Activated CD4-positive, CD25-positive, alpha-beta regulatory T cell treated with anti-CD3 and anti-CD28 coated beads, Interleukin-2, amount 50 U/mL, for 72 hours (primary cell): ENCODE measurements at places on chromosomes 4 and X.

GRCh38 chr4:30427932-30428331, 292.2 kb upstream of the PCDH7 start:
- DNase-seq: no peak

GRCh38 chrX:71637848-71638247, 19.5 kb upstream of the CXCR3 start:
- no peak for DNase-seq

GRCh38 chr4:42310358-42310757, 86.9 kb upstream of the SHISA3 start:
- DNase-seq: no peak

DNA sequence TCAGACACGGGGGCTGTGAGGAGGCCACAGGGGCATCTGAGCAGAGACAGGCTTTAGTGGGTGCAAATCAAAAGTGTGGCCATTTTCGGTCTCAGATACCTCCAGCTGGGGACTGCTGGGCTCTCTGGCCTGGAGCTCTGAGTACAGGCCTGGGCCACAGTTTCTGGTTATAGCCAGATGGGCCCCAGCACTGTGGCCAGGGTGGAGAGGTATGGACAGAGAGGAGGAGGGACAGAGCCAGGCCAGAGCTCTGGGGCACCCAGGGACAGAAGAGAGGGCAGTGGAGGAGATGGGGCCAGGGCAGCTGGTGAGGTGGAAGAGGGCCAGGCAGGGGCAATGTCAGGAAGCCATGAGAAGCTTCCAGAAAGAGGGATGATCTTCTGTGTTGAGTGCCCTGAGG, 20.1 kb downstream of the CCNQ start:
- no peak for DNase-seq

GRCh38 chrX:100720301-100720700, 11.6 kb downstream of the SYTL4 start:
- no peak for DNase-seq

GRCh38 chrX:141989134-141989533, 85.4 kb downstream of the MAGEC1 start:
- DNase-seq: no peak

- DNase-seq: no peak
Observed at GRCh38 chrX:124216396-124217115, 115.9 kb upstream of the TEX13D start.

- DNase-seq: no peak
Observed at GRCh38 chr4:117983541-117984365, 50.5 kb upstream of the NDST3 start.

DNA sequence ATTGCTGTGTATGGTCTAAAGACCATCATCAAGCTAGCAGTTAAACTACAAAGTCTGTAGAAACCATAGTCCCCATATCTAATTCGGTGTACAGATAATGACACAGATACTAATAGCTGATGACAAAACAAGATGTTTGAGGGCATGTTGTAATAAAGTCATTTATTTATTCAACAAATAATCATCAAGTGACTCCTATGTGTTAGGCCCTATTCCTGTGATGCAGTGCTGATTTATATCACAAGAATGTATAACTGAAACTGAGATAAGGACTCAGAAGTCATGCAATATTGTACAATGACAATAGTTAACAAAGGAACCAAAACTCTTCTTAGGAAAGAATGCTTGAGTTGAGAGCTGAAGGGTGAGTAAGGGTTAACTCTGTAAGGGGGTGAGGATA, 315.0 kb upstream of the NR3C2 start:
- DNase-seq: no peak

- DNase-seq: no peak
Observed at GRCh38 chr4:7103607-7104365, 35.9 kb upstream of the GRPEL1 start.

DNA sequence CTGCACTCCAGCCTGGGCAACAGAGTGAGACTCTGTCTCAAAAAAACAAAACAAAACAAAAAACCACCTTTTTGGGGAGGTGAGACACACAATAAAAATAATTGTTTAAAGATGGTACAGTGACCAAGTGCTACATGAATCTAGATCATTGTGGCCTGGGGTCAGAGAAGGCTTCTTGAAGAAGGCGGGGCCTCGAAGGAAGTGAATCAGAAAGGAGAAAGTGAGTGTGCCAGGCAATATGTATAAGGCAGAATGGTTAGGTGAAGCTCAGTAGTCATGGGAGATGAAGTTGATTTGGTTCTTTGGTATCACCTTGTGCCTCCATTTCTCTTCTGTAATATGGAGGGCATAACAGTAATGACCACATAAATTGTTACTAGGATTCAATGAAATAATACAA, 58.9 kb downstream of the DOCK11 start:
- no peak for DNase-seq

GRCh38 chr4:76641351-76641750, 206.3 kb downstream of the SHROOM3 start:
- no peak for DNase-seq

GRCh38 chr4:133096972-133097371, 52.1 kb upstream of the PCDH10 start:
- DNase-seq: no peak

- peak; percentile 53 for DNase-seq
Observed at GRCh38 chr4:98260047-98260578, 1.1 kb upstream of the RAP1GDS1 start.

DNA sequence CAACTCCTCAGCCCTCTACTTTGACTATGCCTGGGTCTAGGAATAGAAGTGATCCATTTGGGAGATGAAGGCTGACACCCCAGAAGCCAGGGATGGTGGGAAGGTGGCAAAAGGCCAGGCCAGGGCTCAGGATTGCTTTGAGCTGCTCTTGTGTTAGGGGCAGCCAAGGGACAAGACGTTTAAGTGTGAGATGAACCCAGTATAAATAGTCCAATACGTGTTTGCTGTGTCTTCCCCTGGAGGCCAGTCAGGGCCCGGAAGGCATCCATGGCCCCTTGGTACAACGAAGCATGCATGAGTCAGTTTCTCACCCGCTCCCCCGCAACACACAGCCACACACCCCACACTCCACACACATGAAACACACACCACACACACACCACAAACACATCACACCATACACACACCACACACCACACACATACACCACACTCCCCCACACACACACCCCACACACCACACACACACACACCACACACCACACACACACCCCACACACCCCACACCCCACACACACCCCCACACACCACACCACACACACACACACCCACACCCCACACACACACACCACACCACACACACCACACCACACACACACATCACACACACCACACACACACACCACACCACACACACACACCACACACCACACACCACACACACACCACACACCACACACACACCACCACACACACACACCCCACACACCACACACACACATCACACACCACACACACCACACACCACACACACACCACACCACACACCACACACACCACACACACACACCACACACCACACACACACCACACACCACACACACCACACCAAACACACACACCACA, 5.1 kb downstream of the STARD8 start:
- DNase-seq: no peak

GRCh38 chrX:110159865-110160264, 157.0 kb downstream of the TMEM164 start:
- no peak for DNase-seq

DNA sequence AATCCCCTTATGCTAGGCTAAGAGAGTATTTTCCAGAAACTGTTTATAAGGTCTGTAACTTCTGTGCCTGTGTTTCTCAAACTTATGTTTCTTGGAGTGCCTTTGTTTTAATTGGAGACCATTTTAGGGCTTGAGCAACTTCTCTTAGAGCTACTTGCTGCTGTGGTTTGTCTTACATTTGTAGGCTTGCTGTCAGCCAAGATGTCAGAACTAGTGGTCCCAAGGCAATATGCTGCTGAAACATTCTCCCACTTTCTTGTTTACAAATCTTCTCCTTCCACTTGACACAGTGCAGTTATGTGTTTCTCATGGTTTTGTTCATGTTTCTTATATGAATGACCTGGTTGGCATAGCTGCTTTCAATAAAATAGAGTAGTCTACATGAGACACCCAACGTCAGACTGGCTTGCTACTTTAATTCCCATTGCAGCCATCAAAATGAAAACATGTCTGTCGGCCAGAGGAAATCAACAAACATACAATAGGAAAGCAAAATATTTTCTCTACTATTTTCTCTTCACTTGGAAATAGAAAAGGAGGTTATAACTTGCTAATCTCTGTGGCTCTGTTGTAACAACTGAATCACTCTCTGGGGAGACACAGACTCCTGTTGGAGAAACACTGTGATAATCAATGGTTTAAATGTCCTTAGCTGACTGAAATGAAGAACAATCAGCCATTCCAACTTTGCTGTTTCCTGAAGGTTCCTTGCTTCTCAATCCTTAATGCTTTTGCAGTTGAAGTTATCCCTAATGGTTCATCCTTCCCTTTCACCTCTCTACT, 426.4 kb downstream of the PDGFC start:
- DNase-seq: no peak

DNA sequence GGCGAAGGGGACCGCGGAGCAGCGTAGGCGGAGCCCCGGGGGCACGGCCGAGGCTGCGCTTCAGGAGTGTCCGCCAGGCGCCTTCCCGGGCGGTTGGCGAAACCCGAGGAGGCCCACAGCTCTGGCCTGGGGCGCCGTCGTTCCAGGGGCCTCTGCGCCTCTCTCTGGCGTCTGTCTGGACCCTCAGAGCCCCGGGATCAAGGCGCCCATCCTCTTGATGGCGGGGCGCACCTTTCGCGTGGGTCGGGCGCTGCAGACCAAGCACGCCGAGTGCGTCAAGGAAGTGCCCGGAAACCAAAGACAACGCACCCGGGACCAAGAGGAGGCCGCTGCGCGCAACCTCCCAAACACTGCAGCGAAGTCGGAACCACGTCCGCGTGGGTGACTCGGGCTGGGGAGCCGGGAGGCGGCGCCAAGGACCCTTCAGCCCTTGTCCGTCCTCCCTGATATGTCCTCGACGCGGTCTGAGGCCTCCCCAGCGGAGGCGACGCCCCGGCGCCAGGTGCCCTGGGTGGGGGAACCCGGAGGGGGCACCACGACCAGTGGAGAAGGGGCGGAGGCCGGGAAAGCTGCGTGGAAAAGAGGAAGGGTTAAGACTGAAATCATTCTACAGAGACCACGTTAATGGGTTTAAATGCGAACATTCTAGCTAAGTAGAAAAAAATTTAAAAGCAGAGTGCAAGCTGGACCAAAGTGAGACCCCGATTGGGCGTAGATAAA, 9.9 kb downstream of the HMX1 start:
- DNase-seq: no peak

- no peak for DNase-seq
Observed at GRCh38 chr4:88967883-88968331, 89.1 kb downstream of the FAM13A start.

DNA sequence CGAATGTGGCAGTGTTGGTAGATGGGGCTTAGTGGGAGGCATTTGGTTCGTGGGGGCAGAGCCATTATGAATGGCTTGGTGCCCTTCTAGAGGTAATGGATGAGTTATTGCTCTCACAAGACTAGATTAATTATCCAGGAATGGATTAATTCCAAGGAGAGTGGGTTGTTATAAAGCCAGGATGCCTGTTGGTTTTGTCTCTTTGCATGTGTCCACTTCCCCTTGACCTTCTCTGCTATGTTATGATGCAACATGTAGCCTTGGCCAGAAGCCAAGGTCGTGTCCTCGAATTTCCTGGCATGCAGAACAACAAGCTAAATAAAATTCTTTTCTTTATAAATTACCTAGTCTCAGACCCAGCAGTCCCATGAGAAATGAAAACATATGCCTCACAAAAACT, 111.2 kb upstream of the PLS3 start:
- DNase-seq: no peak

DNA sequence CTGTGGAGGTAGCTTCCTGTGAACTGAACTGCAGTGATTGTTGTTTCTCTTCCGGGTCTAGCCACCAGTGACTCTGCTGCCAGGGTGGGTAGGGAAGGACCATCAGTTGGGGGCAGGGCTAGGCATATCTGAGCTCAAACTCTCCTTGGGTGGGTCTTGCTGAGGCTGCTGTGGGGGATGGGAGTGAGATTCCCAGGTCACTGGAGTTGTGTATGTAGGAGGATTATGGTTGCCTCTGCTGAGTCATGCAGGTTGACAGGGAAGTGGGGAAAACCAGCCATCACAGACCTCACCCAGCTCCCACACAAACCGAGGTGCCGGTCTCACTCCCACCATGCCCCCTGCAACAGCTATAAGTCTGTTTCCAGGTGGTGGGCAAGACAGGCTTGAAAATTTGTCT, 1937.8 kb downstream of the PCDH7 start:
- DNase-seq: no peak

DNA sequence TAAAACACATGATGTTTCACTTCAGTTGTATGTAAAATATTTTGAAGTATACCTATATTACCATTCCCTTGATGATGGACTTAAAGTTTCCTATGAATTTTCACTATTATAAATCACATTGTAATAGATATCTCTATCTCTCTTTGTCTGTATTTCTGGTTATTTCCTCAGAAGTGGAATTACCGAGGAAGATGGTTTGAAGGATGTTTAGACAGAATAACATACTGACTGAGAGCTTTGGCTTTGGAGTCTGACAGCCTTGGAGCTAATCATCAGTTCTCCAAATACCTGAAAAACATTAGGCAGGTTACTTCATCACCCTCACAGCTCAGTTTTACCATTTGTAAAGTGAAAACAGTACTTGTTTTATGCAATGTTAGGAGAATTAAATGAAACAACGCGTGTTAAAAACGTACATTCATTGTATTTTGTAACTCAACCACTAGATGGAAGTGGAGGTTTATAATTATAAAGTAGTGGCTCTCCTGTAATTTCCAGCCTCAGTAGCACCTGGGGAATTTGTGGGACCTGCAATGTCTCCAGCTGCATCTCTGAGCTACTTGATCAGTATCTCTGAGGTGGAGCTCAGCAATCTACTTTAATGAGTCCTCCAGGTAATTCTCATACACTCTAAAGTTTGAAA, 14.3 kb downstream of the JCHAIN start:
- DNase-seq: no peak

GRCh38 chrX:101079736-101080270, 1.1 kb downstream of the TMEM35A start:
- DNase-seq: no peak

GRCh38 chrX:69082055-69082752, 83.0 kb downstream of the PJA1 start:
- no peak for DNase-seq

- DNase-seq: no peak
Observed at GRCh38 chrX:46687619-46688018, 71.3 kb downstream of the SLC9A7 start.

DNA sequence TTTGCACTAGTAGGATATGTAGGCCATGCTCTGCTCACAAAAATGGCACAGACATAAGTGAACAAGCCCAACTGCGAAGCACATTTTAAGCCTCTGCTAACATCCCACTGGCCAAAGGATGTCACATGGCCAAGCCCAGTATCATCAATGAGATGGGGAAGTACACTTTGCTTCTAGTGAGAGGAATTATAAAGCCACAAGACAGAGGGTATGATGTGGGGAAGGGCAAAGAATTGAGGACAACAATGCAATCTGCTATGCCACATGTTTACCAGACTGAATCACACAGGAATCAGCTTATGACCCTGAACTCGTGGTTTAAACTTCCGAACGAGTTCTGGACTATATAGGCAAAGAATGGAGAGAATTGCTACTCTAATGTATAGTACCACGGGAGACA, 39.1 kb downstream of the SUPT20HL1 start:
- no peak for DNase-seq
